ENCODE measurements at places on chromosomes 12 and 14. TPM values are rescaled to one million over a fixed set of nuclear protein-coding genes. Genes with fewer than 3 reads are reported as not detected.

GRCh38 chr12:92495108-92495507 is 207.7 kb upstream of the PLEKHG7 start:
- H3K4me1 ChIP-seq = no peaks in the 10 kb centered on the region
- no peak overlapping the region for H3K27ac ChIP-seq
- DNase-seq = no peak
- H3K4me3 ChIP-seq = no peak overlapping the region
- no peaks in the 10 kb centered on the region for H3K27me3 ChIP-seq

DNA sequence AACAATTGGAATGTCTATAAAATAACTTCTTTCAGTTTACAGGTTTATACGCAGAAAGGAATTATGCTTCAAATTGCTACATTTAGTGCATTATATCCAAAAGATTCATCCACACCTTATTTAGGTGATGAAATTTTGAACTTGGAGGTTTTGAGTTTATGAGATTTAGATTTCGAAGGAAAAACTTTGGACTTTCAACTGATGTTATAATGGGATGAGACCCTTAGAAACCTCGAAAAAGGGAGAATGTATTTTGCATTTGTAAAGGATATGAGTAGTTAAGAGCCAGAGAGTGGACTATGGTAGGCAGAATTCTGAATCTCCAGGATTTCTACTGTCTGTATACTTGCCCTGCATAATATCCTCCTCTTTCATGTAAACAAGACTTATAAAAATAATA is 851.6 kb upstream of the MGAT4C start:
- H3K27ac ChIP-seq = no peak overlapping the region
- no peaks in the 10 kb centered on the region for H3K36me3 ChIP-seq
- H3K27me3 ChIP-seq = no peaks in the 10 kb centered on the region
- peaks cover 4% of the 10 kb centered on the region for H3K4me1 ChIP-seq
- no peak for DNase-seq

DNA sequence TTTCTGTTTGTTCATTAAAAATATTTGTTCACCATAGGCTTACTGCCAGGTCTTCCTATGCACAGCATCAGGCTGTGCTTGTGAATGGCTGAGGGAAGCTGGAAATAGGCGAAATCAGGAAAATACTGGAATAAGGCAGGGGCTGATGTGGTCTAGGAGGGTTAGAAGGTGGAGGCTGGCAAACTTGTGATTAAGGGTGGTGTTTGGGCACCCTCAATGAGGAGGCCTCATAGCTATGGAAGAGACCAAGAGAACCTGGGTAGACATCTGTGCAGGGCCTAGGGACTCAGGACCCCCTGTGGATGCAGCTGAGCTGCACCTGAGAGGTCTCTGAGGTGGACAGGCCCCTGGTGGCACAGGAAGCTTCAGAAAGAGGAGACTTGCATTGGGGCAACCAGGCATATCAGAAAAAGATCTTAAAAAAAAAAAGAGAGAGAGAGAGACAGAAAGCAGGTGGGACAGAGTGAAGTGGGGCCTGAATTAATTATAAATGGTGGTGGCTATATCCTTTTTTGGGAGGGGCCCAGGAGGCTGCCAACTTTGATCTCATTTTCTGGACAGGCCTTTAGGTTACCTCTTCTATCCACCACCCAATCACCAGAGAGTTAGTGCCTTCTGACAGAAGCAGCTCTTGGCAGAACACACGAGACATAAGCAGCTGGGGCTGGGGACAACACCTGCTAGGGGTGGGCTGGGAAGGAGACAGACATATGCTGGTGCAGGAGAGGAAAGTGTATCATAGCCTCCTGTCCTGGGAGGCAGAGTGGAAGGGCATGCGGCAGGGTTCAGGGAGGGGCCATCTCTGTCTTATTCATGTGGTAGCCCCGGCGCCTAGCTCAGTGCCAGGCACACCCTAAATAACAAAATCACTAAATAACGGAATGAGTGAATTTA is 46.7 kb upstream of the ATP23 start:
- no peaks in the 10 kb centered on the region for H3K27me3 ChIP-seq
- H3K4me1 ChIP-seq = peaks cover 80% of the 10 kb centered on the region
- H3K27ac ChIP-seq = peak overlapping the region; percentile 93
- DNase-seq = no peak

DNA sequence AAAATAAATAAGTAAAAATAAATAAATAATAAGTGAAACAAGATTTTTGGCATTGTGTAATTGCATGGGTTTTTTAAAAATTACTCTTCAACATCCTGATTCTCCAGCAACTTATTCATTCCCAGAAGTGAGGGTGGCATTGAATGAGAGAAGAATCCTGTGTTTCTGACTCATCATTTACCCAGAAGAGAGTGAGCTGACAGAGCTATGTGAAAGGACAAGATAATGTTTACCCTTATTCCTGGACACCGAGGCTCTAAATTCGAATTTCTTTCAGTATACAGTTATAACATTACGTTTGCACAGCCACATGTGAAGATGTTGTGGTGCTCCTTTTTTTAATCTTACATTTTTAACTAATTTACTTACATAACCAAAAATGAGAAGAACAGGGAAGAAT is 36.4 kb downstream of the BBS10 start:
- H3K27ac ChIP-seq = no peak overlapping the region
- no peaks in the 10 kb centered on the region for H3K27me3 ChIP-seq
- no peak for DNase-seq
- H3K4me3 ChIP-seq = no peak overlapping the region
- no peaks in the 10 kb centered on the region for H3K36me3 ChIP-seq
- no peaks in the 10 kb centered on the region for H3K4me1 ChIP-seq

GRCh38 chr12:31205054-31205453 is 120.9 kb downstream of the SINHCAF start:
- H3K4me3 ChIP-seq = no peak overlapping the region
- H3K36me3 ChIP-seq = no peaks in the 10 kb centered on the region
- H3K27me3 ChIP-seq = no peaks in the 10 kb centered on the region
- H3K27ac ChIP-seq = no peak overlapping the region

DNA sequence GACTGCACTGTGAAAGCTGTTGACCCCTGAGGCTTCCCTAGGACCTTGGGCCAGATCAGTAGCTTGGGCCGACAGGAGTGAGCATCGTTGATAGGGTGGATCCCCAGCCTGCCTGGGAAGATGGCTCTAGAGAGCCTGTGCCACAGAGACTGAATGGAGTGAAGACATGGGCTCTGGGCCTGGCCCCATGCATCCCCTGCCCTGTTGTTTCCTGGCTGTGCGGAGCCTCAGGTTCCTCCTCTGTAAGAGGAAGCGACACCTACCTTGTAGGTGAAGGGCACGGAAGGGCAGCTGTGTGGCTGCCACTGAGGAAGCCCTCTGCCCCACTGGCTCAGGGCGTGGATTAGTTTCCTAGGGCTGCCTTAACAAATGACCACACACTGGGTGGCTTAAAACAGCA is 23.9 kb downstream of the PLEKHG3 start:
- no peak overlapping the region for H3K4me3 ChIP-seq
- H3K36me3 ChIP-seq = no peaks in the 10 kb centered on the region
- no peaks in the 10 kb centered on the region for H3K27me3 ChIP-seq
- peaks cover 51% of the 10 kb centered on the region for H3K4me1 ChIP-seq
- DNase-seq = no peak
- H3K27ac ChIP-seq = peak overlapping the region; percentile 67

DNA sequence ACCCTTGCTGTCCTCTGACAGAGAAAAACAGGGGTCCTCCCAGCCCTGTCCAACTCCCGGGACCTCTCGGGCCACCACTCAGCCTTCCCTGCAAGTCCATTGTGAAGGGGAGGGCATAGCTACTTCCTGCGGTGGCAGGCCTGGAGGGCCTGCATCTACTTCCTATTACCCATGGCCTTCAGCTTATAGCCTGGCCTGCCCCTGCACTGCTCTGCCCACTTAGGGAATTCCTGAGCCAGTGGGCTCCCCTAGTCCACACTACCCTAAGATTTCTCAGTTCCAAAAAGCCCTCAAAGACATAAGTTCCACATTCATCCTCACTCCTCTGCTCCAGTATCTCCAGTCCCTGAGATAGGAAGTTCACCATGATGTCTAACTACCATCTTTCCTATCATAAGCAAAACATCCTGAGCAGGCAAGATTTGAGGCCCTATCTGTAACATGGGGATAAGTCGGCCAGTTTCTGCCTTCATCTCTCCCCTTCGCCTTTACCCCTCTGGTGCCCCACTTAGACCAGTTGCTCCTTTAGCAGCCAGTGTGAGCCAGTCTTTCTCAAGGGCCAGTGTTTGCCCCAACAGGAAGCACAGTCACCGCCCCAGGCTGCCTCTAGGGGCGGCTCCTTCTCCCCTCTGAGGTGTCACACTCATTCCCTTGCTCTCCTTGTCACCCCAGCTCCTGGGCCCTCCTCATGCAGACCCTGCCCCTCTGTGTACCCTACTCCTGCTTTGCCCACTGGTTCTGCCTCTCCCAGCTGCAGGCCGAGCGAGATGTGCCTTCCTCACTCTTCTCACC is 10.9 kb downstream of the HDAC7 start:
- peaks cover 9% of the 10 kb centered on the region for H3K4me1 ChIP-seq
- H3K27ac ChIP-seq = peak overlapping the region; percentile 98
- H3K4me3 ChIP-seq = no peak overlapping the region

DNA sequence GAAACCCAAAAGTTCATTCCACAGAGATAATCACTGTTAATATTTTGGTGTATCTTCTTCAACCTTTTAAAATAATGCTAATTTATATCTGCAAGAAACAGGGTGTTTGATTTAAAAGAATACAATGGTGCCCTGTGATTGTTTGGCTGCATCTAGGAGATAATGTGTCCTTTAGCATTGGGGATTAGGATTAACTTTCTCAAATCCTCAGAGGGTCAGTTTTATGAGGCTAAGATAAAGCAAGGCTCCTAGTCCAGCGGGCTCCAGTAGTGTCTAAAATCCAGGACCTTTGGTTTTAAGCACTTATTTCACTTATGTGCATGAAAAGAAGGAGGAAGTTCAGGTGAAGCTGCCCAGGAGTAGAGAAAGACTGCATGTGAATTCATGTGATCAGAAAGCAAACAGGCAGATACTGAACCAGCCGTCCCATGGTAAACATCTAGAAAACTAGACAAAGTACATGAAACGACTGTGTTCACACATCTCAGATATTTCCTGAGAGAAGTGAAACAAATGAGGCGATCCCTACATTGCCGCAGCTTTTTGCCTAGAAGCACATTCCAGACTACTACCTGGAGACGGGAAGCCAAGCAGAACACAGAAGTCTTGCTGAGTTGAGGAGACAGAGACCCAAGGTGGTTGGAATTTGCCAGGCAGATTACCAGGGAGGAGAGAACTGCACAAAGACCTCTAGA is 129.1 kb upstream of the MAX start:
- no peaks in the 10 kb centered on the region for H3K36me3 ChIP-seq
- DNase-seq = no peak

GRCh38 chr12:22684140-22685118 is 59.5 kb downstream of the ETNK1 start:
- no peak overlapping the region for H3K4me3 ChIP-seq
- peaks cover 32% of the 10 kb centered on the region for H3K4me1 ChIP-seq
- DNase-seq = no peak
- no peak overlapping the region for H3K27ac ChIP-seq
- no peaks in the 10 kb centered on the region for H3K36me3 ChIP-seq

GRCh38 chr12:130608132-130608531 is 108.0 kb downstream of the RIMBP2 start:
- DNase-seq = no peak
- no peak overlapping the region for H3K4me3 ChIP-seq
- no peaks in the 10 kb centered on the region for H3K27me3 ChIP-seq
- no peaks in the 10 kb centered on the region for H3K4me1 ChIP-seq
- no peak overlapping the region for H3K27ac ChIP-seq
- H3K36me3 ChIP-seq = no peaks in the 10 kb centered on the region

DNA sequence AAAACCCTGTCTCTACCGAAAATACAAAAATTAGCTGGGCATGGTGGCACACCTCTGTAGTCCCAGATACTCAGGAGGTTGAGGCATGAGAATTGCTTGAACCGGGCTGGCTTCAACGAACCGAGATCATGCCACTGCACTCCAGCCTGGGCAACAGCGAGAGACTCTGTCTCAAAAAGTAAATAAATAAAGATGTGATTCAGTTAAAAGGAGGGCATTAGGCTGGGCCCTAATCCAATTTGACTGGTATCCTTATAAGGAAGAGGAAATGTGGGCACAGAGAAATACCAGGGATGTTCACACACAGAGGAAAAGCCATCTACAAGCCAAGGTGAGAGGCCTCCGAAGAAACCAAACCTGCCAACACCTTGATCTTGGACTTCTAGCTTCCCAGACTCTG is 10.1 kb upstream of the DCAF4 start:
- H3K4me3 ChIP-seq = no peak overlapping the region
- H3K36me3 ChIP-seq = no peaks in the 10 kb centered on the region
- H3K4me1 ChIP-seq = no peaks in the 10 kb centered on the region
- H3K27me3 ChIP-seq = no peaks in the 10 kb centered on the region
- no peak for DNase-seq

Gene PABPN1
- total RNA-seq = 52.1 TPM

Gene CCDC177
- total RNA-seq = not detected

Gene RNASE3
- not detected for total RNA-seq

Gene KRT2
- not detected for total RNA-seq

Gene NOVA1
- total RNA-seq = 49.0 TPM

Gene AMN
- total RNA-seq = not detected

Gene RNASE1
- 245 TPM for total RNA-seq

Gene TAS2R31
- total RNA-seq = 10.5 TPM

Measured in tibial nerve (tissue), 4 donors.